Smooth muscle cell of the brain vasculature (primary cell): ENCODE measurements at places on chromosomes 13 and 19.

- no peak for DNase-seq
Measured at GRCh38 chr13:48042894-48043293, 5.4 kb downstream of the NUDT15 start.

DNA sequence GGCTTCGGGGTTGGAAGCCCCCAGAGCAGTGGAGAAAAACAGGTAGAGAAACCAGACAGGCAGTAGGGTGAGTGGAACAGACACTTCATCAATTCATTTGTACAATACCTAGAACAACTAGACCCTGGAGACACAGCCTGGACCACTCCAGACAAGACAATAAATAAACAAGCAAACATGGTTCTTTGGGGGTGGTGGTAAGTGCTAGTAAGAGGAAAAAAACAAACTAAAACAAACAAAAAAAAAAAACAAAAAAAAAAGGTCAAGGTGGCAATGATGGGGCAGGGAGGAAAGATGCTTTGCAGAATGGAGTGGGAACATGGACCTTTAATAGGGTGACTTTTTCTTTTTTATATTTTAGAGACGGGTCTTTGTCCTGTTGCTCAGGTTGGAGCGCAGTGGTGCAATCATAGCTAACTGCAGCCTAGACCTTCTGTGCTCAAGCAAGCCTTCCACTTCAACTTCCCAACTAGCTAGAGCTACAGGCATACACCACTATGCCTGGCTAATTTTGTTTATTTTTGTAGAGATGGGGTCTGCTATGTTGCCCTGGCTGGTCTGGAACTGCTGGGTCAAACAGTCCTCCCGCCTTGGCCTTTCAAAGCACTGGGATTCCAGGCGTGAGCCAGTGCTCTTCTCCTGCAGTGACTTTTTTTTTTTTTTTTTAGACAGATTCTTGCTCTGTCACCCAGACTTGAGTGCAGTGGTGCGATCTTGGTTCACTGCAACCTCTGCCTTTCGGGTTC lies 3.1 kb downstream of the JUNB start:
- no peak for DNase-seq

DNA sequence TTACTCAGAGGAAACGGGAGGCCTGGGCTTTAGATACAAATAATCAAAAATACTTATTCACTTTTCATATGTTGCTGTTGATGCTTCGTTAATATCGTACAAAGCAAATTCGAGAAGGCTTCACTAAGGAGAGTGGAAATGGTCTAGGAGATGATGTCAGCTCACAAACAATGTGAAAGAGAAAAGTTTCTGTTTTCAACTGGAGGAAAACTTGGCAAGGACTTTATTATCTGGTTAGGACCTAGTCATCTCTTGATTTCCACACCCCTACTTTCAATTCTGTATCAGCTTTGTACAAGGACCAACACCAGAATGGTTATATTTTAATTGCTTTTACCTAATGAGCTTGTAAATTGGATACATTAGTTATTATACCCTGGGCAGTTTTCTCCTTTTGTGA lies 88.0 kb downstream of the SLC10A2 start:
- no peak for DNase-seq

DNA sequence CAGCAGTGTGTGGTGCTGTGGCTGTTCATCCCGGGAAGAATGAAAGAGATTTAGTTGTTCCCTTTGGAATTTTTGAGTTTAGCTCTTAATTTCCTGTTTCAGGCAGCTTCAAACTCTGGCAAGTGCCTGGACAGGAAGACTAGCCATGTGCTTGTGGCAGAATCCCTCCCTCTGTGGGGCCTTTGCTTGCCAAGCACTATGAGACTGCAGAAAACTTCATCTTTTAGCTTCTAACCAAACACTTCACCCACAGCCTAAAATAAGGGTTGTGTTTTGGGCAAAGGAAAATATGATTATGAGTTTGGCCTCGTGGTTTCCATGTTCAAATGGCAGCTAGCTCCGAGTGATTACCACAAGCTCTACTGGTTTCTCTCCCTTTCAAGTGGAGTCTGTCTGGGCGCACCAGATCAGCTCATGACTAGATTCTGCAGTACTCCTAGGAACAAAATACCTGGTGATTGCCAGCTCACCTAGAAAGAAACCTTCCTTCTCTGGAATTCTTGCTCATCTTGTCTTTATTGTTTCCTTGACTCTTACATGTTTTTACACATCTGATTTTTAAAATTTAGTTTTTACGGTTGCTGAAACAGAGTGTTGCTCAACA lies 707.5 kb downstream of the SLITRK6 start:
- no peak for DNase-seq
